CD4-positive, alpha-beta T cell treated with Interleukin-10 for 1 hour (primary cell): ENCODE measurements at places on chromosomes 4 and X.

DNA sequence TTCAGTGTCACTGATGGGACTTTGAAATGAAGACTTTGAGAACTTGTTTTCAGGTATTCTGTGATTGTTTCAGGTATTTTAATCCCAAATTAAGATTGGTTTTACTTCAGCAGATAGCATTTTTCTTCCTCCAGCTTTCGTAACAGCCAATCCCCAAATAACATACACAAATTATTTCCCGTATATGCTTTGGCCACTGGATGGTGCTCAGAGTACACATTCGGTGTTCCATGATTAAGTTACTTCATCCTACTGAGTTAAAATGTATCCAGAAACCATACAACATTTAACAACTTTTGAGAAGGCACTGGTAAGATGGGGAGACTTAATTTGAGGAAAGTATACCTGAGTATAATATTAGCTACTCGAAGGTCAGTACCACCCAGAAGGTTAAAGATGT is 233.4 kb upstream of the FAM47A start:
- no peak for DNase-seq

DNA sequence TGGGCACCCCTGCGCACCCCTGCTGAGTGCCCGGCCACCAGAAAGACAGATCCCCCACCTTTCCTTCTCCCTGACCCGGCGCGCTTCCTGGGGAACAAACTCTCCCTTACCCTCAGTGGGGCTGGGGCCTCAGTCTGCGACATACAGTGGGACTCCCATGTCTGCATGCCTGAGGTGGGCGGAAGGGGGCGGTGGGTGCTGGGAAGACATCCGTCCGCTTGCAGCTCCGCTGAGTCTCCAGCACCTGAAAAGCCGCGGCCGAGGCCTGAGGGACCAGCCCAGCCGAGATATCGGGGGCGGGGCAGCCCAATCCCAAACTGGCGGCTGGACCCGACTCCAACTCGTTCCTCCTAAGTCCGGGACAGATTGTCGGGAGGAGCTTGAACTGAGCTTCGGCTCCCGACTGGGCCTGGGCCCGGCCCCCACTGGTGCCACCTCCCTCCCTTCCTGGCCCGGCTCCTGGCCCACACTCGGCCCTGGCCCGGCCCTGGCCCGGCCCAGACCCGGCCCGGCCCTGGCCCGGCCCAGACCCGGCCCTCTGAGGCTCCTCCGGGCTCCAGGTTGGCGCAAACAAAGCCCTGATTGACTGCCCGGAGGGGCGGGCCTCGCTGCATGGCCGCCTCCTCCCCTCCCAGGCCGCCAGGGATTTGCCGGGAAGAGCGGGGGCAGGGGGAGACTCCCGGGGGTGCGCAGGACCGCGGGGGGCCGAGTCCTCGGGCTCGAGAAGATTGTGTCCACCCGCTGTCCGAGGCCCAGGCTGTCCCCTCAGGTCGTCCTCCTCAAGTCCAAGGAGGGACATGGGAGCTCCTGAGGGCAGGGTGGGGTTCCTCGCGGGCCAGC is 877 bp upstream of the SLC16A2 start:
- peak; percentile 9 for DNase-seq

DNA sequence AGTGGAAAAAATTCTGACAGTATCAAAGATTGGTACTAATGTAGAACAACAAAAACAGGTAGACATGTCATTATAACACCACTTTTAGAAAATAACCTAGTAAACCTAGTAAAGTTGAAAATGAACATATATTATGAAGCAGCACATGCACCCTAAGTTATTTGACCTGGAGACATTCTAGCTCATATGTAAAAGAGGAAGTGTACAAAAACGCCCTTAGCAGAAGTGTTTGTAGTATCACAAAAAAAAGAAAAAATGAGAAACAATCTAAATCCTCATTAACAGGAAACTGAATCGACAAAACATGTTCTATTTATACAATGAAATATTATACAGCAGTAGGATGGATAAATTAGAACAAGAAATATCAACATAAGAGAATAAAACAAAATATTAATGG is 318.9 kb upstream of the PPP1R2C start:
- no peak for DNase-seq

DNA sequence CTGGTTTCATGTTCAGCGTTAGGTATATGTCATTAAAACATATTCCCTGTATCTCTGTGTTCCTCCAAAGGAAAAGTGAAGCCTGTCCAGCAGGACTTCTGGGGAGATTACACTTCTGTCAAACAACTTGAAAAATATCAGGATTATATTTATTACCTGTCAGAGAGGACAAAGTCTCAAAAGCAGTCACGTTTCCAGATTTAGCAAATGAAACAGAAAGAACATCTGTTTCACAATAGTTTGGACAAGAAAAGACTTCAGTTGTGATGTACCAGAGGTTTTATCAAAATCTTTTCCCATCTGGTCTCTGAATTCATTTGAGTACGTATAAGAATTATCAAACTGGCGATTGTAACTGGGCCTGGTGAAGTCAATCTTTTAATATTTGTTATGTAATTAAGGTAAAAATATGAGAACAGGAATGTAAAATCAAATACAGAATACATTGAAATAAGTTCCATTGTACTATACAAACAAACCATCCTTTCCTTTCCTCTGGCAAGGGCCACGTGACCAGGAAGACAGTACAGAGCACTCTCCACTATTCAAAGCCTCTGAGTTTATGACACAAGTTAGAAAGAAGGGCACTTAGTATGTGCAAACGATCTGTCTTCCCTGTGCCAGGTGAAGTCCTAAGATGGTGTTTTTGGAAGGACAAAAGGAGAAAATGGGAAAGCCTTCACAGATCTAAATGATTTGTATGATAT is 3.2 kb downstream of the CASP3 start:
- no peak for DNase-seq

DNA sequence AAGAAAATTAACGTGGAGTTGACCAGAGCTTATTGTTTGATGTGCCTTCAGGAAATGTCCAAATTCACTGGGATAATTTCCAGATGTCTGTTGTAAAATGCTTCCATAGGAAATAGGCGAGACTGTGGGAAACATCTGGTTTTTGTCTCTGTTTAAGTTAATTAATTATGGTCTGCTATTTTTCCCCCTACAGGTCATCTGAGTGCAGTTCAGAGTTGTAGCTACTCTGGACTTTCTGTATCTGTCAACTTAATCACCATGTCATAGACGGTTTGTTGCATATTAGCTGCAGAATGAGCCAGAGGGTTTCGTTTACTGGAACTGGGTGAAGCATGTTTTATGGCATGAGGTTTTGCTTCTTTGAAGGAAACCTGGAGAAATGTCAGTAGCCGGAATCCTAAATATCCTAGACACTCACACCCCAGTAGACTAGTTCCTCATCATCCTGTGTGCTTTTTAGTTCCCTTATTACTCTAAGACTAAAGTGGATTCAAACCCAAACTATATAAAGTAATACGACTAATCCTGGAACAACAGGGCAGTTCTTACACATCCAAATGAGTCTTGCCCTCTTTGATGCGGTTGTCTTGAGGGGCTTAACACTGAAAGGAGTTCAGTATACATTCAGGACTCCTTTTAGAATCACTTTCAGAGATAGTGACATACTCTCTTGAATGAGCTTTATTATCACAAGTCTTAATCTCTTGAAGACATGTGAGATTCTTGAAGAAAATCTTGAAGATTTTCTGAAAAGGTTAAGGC is 62.5 kb downstream of the PPEF1 start:
- no peak for DNase-seq

DNA sequence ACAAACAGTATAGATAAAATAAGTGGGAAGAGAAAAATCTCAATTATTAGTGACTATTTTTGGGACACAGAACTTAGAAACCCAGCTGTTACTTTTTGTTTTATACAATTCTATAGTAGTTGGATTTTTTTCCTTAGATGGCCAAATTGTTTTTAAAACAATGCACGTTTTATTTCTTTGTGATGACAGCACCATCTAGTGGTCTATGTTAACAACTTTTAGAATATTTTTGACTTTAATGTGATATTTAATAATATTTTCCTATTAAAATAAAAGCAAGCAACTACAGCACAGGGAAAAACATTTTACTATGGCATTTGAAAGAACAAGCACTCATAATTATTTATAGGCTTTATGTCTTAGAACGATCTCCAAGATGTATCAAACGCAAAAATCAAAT is 5.6 kb upstream of the SMIM31 start:
- DNase-seq = peak; percentile 7

DNA sequence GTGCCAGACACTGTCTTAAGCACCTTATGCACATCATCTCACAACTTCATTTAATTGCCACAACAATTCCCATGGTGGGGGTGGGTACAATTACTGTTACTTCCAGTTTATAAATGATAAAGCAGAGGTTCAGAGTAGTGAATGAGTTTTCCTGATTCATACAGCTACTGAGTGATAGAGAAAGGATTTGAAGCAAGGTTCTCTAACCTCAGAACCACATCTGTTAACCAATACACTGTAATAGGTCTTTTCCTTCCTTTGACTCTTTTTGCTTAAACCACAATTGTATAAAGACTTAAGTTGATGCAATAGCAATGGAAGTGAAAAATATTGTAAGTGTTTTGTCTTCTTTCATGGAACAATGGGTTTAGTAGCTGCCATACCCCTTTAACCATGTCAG is 43.5 kb upstream of the PAK3 start:
- DNase-seq = no peak

GRCh38 chr4:153465615-153466080 is 512 bp upstream of the TMEM131L start:
- DNase-seq = peak; percentile 49

- DNase-seq = no peak
Measured at GRCh38 chr4:145483514-145483913, 1.9 kb downstream of the SMAD1 start.

DNA sequence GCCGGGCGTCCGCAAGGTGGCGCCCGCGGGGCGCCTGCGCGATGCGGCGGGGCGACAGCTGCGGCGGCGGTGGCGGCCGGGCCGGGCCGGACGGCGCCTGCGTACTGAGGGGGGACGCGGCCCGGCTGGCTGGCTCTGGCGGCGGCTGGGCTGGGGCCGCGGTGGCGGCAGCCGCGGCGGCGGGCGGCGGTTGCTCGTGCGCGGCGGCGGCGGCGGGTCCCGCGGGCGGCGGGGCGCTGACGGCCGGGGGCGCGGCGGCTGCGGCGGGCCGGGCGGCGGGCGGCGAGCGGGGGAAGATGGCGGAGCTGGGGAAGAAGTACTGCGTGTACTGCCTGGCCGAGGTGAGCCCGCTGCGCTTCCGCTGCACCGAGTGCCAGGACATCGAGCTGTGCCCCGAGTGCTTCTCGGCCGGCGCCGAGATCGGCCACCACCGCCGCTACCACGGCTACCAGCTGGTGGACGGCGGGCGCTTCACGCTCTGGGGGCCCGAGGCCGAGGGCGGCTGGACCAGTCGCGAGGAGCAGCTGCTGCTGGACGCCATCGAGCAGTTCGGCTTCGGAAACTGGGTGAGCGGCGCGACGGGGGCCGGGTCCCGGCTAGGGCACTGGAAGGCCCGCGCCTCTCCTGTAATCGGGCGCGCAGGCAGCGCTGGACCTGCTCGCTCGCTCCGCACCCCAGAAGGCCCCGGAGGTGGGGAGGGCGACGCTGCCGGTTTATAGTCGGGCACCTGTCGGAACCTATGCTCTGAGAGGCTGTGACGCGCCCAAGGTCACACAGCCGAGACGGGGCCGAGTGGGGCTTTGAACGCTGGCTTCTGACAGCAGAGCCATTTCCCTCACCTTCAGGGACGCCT is at the start of gene TADA2B:
TADA2B (plus strand) TSS at position 89 of the 853 bp plus-strand sequence; CDS start at position 297, 208 bp downstream.
- DNase-seq = no peak

- DNase-seq = no peak
Measured at GRCh38 chr4:145735827-145736226, 55.9 kb downstream of the C4orf51 start.

- DNase-seq = no peak
Measured at GRCh38 chr4:83782591-83782990, 246.7 kb downstream of the GPAT3 start.

DNA sequence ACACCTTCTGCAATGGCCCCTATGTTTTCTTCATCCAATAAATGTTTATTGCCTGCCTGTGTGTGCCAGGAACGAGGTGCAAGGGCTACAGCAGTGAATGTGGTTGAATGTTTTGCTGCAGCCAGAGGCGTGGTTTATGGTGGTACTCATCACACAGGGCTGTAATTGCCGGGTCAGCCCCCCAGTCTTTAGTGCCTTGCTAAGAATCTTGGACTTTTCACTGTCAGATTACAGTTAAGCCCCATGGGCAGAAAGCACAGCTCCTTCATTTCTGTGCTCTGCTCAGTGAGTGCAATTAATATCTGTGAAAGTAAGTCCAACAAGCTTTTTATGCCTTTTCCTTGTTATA is 67.8 kb downstream of the TAPT1 start:
- no peak for DNase-seq

DNA sequence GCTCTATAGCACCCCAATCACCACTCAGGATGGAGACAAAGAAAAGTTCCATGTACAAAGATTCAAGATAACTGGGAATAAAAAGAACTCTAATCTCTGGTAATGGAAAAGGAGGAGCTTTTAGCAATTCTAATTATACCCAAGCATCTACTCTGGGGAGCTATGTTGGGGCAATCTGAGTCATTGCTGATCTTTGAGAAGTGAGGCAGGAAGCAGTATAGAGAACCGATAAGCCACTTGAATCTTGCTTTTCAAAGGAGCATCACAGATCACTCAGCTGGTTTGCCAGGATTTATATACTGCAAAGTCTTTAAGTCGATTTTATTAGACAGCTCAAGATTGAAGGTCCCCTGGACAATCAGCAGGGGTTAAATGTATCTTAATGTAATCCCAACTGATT is 220.0 kb downstream of the ENOX2 start:
- no peak for DNase-seq

DNA sequence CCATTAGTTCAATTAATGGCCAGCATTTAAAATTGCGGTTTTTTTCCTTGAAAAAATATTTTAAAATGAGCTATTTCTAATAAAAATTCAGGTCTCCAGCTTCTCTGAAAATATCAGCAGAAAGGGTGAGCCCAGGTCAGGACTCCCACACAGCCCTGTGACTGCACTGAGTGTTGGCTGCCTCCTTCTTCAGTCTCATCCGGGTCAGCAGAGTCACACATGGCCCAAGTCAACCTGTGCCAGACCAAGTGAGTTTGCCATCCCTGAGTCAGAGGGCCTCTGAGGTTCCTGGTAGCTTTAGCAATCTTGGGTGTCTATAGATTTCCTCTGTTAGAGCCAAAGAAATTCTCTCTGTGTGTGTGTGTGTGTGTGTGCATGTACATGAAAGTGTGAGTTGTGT is 22.1 kb upstream of the MSX1 start:
- no peak for DNase-seq

DNA sequence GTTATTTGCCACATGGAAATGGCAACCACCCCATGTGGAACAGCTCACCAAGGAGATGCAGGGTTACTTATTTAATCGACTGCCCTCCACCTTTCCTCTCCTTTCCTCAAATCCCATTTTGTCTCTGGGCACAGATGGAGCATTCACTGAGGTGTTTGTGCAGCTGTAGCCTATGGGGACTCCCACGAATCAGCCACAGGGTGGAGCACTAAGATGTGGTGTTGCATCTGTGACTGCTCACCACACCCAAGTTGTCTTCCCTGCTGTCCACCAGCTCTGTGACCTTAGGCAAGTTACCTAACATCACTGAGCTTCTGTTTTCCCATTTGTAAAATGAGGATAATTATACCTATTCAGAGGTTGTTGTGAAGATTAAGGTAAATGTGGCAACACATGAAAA is 252.4 kb upstream of the CPEB2 start:
- DNase-seq = no peak
